ENCODE measurements at places on chromosomes 13 and 19.

GRCh38 chr13:71514900-71515743 lies 351.9 kb downstream of the DACH1 start:
- no peak for DNase-seq

GRCh38 chr13:50285283-50285682 lies 270.0 kb downstream of the KCNRG start:
- DNase-seq = no peak

- DNase-seq = no peak
These were observed 6.2 kb downstream of the CPAMD8 start for GRCh38 chr19:17020385-17020784.

GRCh38 chr13:110037925-110038573 lies 251.7 kb upstream of the IRS2 start:
- no peak for DNase-seq

- no peak for DNase-seq
These were observed 589.9 kb downstream of the TBC1D4 start for GRCh38 chr13:74892096-74892495.

DNA sequence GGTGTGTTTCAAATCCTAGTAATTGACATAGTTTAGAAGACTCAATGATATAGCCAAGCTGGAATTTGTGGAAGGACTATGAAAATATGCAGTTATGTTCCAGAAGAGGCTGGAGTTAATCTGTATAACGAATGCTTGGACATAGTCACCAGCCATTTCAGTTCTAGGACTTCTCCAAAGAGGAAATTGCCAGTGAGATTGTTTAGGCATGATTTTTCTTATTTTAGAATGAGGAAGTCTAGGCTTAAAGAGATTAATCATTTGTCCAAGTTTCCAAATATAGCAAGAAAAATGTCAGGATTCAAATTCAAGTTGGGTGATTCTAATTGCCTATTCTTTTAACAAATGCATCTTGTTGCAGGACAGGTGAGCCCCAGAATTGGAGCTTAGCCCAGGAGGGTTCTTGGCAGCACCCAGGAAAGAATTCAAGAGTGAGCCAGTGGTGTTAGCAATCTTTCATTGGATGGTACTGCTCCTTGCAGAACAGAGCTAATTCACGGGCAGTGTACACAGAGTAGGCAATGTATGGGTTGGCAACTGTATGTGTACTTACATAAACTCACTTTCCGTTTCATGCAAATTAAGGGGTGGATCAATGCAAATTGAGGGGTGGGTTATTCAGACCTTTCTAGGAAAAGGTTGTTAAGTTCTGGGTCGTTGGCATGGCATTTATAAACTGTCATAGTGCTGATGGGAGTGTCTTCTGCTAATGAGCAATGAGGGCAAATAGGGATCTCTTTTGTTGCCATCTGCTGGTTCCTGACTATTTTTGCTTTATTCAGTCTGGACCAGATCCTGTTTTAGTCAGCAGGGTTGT lies 763.1 kb upstream of the SLITRK1 start:
- DNase-seq = no peak

- DNase-seq = no peak
These were observed 1361.3 kb downstream of the PCDH9 start for GRCh38 chr13:65868884-65869283.

DNA sequence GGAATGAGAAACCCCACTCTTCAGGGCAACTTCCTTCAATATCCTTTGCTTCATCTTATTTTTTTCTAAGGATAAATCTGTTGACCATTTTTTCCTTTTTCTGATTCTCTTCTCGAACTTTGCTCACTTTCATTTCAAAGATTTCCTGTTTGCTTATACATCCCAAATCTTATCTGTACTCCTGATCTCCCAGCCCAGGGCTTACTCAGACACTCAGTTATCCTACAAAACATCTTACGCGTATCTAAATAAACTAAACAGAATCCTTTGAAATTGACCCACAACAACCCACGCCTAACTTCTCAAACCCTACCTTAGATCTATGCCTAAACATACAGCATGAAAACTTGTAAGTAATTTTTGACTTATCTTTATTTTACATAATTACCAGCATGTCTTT lies 179.2 kb downstream of the ABCC4 start:
- no peak for DNase-seq

DNA sequence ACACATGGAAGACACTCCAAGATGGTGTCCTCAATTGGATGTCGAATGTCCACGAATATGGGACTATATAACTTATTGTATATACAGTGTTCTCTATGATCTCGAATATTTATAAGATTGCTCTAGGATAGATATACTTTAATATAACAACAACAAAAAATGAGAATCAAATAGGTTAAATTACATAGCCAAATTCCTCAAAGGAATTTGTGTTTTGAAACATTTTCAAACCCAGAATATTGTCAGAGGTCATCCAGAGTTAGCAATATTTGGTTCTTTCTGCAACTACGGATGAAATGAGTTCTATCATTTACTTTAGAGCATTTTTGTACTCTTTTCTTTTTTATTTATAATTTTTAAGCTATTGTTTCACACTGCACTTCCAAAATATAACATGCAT lies 857.8 kb downstream of the GPC5 start:
- no peak for DNase-seq

GRCh38 chr13:51765142-51765515 lies 38.8 kb downstream of the DHRS12 start:
- DNase-seq = no peak

DNA sequence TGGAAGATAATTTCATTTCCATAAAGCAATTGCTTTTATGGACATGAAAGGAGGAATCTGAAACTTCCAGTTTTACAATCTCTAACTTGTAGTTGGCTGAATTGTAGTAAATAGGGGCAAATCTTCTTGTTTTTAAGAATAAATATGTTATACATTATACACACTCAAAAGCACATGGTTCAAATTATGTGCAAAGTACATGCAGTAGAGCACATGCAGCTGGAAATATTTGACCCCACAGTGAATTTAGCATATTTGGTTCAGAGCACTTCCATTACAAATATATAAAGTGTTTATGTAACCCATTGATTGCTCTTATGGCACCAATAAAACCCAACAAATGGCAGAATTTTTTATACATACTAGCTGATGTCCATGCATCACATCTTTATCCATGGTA lies 180.5 kb downstream of the IRS2 start:
- DNase-seq = no peak

- no peak for DNase-seq
These were observed 8.1 kb upstream of the SLC25A42 start for GRCh38 chr19:19055701-19056100.

DNA sequence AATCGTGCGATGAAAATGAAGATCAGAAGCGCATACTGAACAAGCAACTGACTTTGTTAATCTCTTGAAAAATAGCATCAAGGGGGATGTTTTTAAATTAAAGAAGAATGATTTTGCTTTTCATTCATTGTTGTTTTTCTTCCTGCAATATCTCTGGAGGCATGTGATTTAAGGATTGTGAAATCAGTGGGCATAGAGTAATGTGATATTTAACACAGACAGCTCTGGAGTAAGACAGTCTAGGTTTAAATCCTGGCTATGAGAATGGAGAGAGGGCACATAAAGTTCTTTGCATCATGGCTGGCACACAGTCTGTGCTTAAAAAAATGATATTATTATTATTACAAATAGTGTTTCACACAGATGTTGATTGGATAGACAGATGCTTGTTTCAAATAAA lies 243.1 kb upstream of the NBEA start:
- DNase-seq = no peak

GRCh38 chr13:44523146-44524015 lies 52.7 kb downstream of the TSC22D1 start:
- DNase-seq = no peak

DNA sequence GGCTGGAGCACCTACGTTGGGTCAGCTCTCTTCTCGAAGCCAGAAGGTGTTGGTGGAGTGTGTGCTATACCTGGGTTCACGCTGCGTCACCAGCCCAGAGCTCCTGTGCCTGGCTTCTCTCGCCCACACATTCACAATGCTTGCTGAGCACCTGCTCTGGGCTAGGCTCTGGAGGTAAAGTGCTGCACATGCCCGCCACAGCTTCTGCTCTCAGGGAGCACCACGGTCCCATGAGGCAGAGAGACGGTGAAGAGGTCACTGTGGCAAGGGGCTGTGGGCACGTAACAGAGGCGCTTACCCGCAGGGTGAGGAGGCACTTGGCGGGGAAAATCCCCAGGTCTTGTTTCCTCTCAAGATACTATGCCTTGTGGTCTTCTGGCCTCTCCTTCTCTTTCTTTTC lies 174.2 kb downstream of the TEX29 start:
- no peak for DNase-seq

- peak; percentile 19 for DNase-seq
These were observed 51.0 kb upstream of the DOCK9 start for GRCh38 chr13:99028890-99029289.

GRCh38 chr13:69935043-69935442 lies 172.6 kb upstream of the ATXN8OS start:
- DNase-seq = no peak

GRCh38 chr19:51186323-51186722 lies 38.6 kb upstream of the CD33 start:
- DNase-seq = no peak

Measured in activated gamma-delta T cell treated with Interleukin-2 at 50 U/mL for 16 hours (primary cell).